ENCODE measurements at places on chromosomes 13 and 19.

GRCh38 chr13:53474878-53475277 lies 446.3 kb downstream of the OLFM4 start:
- no peak for DNase-seq
- H3K36me3 ChIP-seq = no peaks in the 10 kb centered on the region
- H3K4me3 ChIP-seq = no peak overlapping the region
- no peaks in the 10 kb centered on the region for H3K27me3 ChIP-seq
- no peak overlapping the region for H3K27ac ChIP-seq

DNA sequence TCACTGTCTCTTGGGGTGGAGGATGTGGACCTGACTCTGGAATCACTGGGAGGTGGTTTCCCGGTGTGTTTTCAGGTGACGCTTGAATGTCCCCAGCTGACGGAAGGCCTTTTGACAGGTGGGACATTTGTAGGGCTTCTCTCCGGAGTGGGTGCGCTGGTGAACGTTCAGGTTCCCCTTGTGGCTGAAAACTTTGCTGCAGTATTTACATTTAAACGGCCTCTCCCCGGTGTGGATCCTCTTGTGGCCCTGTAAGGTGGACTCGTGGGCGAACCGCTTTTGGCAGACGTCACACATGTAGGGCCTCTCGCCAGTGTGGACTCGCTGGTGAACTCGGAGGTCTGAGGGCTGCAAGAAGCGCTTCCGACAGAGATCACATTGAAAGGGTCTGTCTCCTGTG lies 7.8 kb downstream of the ZSCAN5B start:
- no peak overlapping the region for H3K27ac ChIP-seq
- no peaks in the 10 kb centered on the region for H3K4me1 ChIP-seq
- DNase-seq = no peak
- H3K4me3 ChIP-seq = no peak overlapping the region
- H3K27me3 ChIP-seq = peaks cover 3% of the 10 kb centered on the region

GRCh38 chr19:1354970-1355567 lies 28.6 kb upstream of the NDUFS7 start:
- no peaks in the 10 kb centered on the region for H3K27me3 ChIP-seq
- peaks cover 13% of the 10 kb centered on the region for H3K4me1 ChIP-seq
- H3K4me3 ChIP-seq = peak overlapping the region; percentile 80
- H3K36me3 ChIP-seq = peaks cover 27% of the 10 kb centered on the region
- no peak for DNase-seq
- no peak overlapping the region for H3K27ac ChIP-seq

DNA sequence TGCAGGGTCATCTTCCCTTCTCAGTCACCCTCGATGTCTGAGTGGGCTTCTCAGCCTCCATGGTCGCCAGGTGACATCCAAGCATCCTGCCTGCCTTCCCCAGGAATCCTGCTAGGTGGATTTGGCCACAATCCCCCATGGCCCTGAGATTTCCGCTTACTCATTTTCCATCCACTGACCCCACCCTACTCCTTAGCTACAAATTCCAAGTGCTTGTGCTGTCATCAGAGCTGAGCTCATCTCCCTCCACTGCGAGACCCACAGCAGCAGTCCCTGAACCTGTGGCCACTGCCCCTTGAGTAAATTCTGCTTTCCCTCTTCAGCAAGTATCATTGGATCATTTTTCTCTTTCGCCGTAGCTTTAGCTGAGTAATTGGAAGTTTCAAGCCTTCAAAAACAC lies 90.5 kb upstream of the ANKRD10 start:
- H3K4me1 ChIP-seq = no peaks in the 10 kb centered on the region
- no peaks in the 10 kb centered on the region for H3K36me3 ChIP-seq
- no peak overlapping the region for H3K27ac ChIP-seq
- peaks cover 13% of the 10 kb centered on the region for H3K27me3 ChIP-seq
- no peak for DNase-seq

DNA sequence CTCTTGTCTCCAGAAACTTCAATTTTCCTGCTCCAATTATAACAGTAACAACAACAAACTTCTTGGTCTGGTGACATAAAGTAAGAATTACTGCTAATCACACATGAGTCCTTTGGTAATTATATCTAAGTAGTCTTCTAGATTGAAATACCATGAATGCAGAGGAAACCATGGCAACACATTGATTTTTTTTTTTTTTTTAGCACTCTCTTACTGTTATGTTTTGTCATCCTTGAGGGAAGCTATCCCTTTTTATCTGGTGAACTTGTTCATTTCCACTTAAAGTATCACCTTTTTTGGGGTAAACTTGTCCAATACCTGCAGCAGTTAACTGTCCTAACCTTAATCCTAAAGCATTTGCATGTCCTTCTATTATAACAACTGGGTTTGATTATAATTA lies 256.3 kb downstream of the B3GLCT start:
- H3K27me3 ChIP-seq = peaks cover 2% of the 10 kb centered on the region
- no peak overlapping the region for H3K4me3 ChIP-seq
- no peak for DNase-seq
- H3K4me1 ChIP-seq = no peaks in the 10 kb centered on the region

- H3K36me3 ChIP-seq = no peaks in the 10 kb centered on the region
- no peak overlapping the region for H3K4me3 ChIP-seq
- H3K4me1 ChIP-seq = peaks cover 61% of the 10 kb centered on the region
Observed at GRCh38 chr13:39956036-39956435, 300.6 kb downstream of the COG6 start.

DNA sequence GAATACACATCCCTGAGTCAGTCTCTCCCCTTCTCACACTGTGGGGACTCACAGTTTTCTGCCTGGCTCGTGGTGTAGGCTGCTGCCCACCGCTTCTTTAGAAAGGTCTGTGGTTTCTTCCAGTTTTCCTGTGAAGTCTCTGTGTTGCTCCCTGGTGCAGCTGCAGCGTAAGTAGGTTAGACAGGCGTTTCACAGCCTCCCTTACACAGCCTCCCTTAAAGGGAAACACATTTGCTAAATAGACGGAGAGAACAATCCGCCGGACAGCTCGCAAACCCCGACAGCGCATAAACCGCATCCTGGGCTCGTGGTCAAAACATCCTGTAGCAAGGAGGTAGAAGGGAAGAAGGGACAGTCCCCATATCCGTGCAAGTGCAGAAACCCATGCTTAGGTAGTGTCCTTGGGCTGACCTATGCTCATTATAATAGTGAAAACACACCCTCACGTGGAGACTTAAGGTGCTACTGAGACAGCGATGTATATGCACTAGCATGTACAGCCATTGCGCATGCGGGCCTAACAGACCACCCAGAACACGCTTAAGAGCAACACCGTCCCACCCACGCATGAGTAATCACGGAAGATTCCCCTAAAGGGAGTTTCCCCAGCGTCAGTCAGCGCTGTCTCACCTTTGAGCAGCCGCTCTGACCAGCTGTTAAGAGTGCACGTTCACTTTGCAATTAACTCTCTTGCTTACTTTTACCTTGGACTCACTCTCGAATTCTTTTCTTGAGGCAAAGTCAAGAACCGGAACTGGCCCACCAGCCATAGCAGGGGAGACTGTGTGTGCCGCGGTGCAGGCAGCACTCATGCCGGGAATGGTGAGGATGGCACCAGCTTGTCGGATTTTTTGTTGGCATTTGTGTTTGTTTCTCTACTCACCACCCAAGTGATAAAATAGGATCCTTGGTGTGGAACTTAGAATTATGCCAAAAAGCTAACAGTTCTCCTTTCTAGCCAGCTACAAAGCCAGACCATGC lies 16.6 kb downstream of the SIGLEC8 start:
- H3K27me3 ChIP-seq = peaks cover 3% of the 10 kb centered on the region
- H3K36me3 ChIP-seq = peaks cover 4% of the 10 kb centered on the region
- H3K4me1 ChIP-seq = peaks cover 61% of the 10 kb centered on the region
- DNase-seq = peak; percentile 99
- peak overlapping the region; percentile 74 for H3K4me3 ChIP-seq

DNA sequence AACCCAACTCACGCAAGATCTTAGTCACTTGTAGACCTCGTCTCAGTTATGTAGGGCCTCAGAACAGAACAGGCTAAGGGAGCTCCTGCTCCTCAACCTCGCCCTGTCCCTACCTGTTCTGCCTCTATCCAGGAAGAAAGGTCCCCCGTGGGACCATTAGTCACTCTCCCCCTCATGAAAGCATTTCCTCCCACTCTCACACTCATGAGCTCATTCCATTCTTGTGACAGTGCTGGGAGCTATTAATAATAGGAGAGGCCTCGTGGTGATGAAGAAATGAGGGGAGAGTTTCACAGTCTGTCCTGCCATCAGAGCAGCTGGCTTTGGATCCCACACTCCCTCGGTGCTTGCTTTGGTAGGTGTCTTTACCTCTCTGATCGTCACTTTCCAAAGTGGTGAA lies 10.2 kb downstream of the PPP2R1A start:
- H3K4me1 ChIP-seq = peaks cover 40% of the 10 kb centered on the region
- DNase-seq = no peak
- H3K27ac ChIP-seq = peak overlapping the region; percentile 5
- no peak overlapping the region for H3K4me3 ChIP-seq
- peaks cover 36% of the 10 kb centered on the region for H3K36me3 ChIP-seq

DNA sequence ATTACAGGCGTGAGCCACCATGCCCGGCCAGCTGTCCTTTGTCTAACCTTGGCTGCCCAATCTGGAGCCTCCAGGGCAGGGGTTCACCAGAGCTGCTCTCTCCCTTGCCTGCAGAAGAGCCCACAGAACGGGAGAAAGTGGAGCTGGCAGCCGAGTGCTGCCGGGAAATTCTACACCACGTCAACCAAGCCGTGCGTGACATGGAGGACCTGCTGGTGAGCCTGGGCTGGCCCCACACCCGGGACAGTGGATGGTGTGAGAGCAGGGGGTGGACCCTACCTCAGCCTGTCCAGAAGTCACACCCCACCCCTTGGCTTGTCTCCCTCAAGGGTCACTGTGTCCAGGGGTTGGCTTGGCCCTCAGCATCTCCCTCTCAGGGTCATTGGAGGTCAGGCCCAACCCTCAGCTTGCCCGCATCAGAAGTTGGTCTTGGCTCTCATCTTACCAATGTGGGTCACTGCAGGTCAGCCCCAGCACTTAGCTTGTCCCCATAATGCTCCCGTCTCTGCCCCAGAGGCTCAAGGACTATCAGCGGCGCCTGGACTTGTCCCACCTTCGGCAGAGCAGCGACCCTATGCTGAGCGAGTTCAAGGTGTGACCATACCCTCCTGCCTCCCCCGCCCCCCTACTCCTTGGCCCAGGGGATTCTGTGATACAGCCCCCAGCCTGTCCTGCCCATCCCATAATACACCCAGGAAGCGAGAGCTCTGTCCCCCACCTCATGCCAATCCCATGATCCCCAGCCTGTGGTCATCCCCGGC lies 20.4 kb downstream of the ARHGEF1 start:
- H3K27ac ChIP-seq = no peak overlapping the region
- no peaks in the 10 kb centered on the region for H3K27me3 ChIP-seq
- peaks cover 61% of the 10 kb centered on the region for H3K36me3 ChIP-seq
- no peak for DNase-seq
